NK-92 treated with Interleukin-12 subunit alpha and Interleukin-12 subunit beta, amount 100 ng/mL, for 24 hours (cell line): ENCODE measurements at places on chromosomes 7 and 10.

GRCh38 chr7:27868131-27868550 is 128.2 kb downstream of the TAX1BP1 start:
- no peak for DNase-seq

- no peak for DNase-seq
Observed at GRCh38 chr10:78688230-78688900, 380.4 kb upstream of the ZMIZ1 start.

GRCh38 chr7:105662998-105663397 is 81.7 kb upstream of the EFCAB10 start:
- no peak for DNase-seq

- DNase-seq, result no peak
Observed at GRCh38 chr10:1266033-1266802, 210.0 kb downstream of the WDR37 start.

DNA sequence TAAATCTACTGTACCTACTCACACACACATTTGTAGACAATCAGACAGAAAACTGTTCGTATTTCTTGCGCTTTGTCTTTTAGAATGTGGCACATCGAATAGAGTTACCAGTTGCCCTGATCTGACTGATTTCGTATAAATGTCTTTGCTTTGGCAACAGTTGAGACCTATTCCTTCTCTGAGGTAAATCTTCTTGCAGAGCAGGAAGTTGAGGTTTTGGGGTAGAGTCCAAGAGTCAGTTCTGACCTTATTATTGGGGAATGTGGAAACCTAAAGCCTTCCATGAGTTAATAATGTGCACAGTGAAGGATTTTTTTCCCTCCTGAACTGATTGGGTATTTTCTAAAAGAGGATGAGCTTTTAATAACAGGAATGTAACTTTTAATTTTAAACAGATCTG is 135.3 kb downstream of the KIAA1217 start:
- no peak for DNase-seq

DNA sequence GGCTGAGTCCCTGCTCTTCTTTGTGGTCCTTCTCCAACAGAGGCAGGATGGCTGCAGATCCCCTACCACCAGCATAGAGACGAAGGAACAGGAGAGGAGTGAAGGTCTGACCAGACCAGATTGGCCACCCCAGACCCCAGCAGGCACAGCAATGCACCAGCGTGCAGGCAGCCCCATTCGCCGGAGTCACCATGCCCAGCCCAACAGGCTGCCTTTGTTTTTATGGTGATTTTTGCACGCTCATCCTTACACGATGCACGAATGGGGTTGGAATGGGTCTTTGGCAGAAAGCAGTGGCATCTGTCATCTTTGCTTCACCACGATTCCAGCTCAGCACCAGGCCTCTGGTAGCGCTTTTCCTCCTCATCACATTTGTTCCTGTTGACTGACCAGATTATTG is 427.6 kb downstream of the INHBA start:
- no peak for DNase-seq

DNA sequence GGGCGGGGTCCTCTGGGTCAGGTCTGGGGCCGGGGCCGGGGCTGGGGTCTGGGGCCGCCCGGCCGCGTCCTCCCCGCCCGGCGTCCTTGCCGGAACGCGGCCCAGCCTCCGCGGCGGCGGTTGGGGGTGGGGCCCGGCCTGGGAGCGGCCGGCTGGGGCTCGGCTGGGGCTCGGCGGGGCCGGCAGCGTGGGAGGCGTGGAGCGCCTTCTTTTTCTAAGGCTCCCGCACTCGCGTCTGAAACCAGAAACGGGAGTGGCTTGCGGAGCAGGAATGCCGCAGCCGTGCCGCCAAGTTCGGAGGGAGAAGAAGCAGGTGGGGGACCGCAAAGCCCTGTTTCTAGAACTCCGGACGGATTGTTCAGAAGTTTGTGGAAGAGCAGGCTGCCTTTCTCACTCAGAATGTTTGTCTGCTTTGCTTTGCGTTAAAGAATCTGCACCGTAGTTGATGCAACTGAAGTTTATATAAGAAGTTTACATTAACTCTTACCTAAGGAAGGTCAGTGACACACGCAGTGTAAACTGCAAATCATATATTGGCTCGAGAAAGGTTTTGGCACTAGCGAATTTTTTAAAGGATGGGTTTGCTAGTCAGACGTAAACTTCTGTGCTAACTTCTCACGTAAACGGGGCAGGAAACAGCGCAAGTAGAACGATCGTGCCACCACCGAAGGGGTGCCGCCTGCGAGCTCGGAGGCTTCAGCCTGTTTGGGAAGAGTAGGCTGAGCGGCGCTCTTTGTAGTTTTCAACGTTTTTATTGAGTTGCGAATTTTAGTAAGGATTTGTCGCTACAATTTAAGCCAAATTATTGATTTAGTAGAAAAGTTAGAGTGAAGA is 729 bp downstream of the DNAJB6 start:
- no peak for DNase-seq

GRCh38 chr10:97498076-97498840 is at the start of gene MMS19:
TSS of gene MMS19 (minus strand) at chr10:97498422. CDS start at chr10:97498384, 38 bp downstream.
- peak; percentile 99 for DNase-seq

DNA sequence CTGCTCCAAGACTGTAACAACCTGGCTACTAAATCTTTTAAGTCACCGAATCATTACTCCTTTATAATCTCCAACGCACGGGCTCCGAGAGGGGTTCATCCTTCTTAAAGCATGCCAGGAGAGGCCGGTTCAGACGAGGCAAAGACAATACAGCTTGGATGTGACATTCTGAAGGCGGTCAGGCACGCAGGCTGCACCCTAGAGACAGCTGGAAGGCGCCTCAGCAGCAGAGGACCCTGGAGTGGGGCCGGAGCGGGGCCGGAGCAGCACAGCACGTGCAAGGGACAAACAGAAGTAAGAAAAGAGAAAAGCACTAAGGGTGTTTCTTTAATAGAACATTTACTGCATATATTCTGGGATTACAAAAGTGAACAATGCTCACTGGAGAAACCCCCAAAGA is 97.8 kb upstream of the PPP2R2D start:
- no peak for DNase-seq

- no peak for DNase-seq
Observed at GRCh38 chr7:86598311-86598710, 45.4 kb upstream of the GRM3 start.

DNA sequence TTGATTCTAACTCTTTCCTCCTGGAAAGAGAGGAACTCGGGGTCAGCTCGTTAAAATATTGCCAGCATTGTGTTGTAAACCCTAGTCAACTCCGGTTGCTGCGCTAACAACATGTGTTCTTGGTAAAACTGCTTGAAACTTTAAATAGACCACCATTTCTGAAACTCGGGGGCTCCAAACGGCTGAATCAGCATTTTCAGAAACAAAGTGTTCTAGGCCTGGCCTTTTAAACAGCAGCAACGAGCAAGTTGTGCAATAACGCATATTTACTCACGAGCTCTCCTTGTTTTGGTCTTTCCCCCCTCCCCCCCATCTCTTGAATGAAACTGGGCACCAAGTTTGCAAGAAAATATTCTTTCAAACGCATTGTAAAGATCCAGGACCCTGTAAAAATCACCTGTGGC is 9.2 kb upstream of the GRB10 start:
- no peak for DNase-seq

DNA sequence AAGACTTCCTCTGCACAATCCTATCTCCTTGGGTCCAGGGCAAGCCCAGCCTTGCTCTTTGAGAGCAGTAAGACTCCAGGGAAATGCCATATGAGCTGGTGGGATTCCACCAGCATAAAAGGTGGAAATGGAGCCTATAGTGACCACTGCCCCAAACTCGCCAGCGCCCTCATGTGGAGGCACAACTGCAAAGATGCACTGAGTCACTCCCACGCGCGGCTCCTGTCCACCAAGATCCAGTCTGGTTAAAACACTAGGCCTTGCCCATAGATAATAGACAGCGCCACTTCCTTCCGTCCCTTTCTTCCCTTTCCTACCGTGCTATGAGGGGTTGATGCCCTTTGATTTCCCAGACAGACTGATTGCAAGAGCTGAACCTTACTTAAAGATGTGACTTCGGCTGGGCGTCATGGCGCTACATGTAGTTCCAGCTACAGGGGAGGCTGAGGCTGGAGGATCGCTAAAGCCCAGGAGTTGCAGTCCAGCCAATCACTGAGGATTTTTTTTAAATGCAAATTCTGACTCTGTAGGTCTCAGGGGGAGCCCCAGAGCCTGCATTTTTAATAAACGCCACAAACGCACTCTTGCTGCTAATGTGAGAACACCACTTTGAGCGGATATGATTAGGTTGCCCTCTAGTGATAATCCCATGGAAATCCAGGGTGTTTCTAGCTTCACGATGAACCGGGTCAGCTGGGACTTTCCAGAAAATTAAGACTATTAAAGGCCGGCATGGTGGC is 136.5 kb downstream of the EPC1 start:
- no peak for DNase-seq

- DNase-seq, result no peak
Observed at GRCh38 chr7:3193379-3194120, 107.5 kb upstream of the SDK1 start.

- no peak for DNase-seq
Observed at GRCh38 chr7:88401009-88401623, 94.4 kb upstream of the STEAP4 start.

DNA sequence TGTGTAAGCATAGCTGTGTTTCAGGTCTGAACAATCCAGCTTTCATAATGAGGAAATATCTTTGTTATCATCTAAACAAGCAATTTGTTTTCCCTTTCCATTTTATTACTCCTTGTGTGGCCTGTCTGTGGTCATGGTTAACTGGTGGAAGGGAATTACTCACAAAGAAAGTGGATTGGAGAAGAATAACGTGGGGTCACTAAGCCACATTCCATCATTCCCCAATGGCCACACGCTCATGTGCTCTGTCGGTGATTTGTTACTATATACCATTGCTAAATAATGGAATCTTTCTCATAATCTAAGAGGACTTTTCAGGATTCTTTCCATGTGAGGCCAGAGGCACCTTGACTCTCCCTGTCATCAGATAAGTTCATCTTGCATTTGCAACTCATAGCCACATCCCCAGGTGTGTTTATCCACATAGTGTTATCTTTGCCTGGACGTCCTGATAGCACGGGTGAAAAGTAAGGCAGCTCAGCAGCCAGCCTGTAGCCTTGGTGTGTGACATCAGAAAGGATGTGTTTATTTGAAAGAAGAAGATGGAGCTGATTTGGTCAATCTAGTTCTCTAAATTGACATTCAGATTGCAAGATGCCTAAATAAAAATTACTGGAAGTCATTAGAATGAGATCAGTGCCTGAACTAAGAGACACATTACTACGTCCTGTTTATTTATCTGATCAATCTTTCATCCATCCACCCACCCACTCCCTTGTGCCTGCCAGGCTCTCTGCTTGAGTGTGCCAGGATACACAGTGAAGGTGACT is 128.9 kb downstream of the CELF2 start:
- no peak for DNase-seq

GRCh38 chr10:35640951-35641675 is 983 bp downstream of the FZD8 start:
- no peak for DNase-seq

DNA sequence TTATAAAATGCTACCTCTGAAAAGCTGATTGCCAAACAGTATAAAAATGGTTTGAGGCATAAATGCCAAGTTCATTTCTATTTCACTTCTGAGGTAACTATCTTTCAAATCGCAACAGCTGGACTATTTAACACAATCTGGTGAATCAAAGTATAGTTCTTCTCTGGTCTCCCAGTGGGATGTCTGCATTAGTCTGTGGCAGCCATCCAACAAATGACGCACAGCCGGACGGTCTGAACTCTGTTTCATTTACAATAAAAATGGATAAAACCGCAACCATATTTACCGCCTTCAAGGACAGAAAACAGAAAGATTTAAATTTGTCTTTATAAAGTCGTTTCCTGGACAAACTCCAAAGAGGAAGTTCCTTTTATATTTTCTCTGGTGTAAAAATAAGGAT is 41.9 kb downstream of the ENO4 start:
- no peak for DNase-seq

- DNase-seq, result no peak
Observed at GRCh38 chr10:30057421-30057841, 2.0 kb downstream of the JCAD start.

DNA sequence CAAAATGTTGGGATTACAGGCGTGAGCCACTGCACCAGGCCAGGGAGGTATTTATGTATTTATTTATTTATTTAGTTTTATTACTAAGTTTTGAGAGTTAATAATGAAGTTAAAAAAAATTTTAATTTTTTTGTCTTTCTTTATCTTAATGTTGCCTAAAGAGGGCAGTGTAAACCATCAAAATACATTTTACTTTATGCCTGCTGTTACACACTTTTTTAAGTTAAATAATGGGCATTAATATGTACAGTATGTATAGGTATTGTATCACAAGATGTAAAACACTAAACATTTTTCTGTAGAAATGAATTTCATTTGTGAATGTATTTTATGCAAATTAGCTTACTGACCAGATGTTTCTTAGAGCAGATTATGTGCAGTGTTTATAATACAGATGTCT is 129.4 kb downstream of the AASS start:
- DNase-seq, result no peak

GRCh38 chr7:80937336-80937735 is 18.5 kb upstream of the SEMA3C start:
- DNase-seq, result no peak

GRCh38 chr10:3045471-3046209 is 21.7 kb upstream of the PFKP start:
- DNase-seq, result no peak

DNA sequence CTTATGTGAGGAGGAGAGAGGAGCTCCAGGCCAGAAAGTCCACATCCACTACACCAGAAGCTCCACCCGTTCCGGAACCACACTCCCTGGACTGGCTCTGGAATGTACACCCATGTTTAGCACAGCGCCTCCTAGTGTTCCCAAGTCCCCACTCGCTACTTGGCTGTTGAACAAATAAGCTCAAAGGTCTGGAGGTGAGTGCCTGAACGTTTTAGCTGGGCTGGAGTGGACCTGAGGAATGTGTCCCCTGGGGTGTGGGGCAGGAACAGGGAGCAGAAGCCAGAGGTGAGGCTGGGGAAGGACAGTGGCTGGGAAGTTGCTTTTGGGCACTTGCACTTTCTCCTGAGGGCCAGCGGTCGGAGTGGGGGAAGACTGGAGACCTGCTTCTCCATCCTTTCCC is 164.1 kb upstream of the CDCA7L start:
- no peak for DNase-seq

GRCh38 chr10:78588194-78588811 is 480.5 kb upstream of the ZMIZ1 start:
- no peak for DNase-seq
